Activated T-cell treated with anti-CD3 and anti-CD28 coated beads, Interleukin-2, amount 50 U/mL, for 1 hour (primary cell): ENCODE measurements at places on chromosomes 3 and 15.

- no peak for DNase-seq
These were observed 65.8 kb downstream of the PDE8A start for GRCh38 chr15:85047271-85047948.

DNA sequence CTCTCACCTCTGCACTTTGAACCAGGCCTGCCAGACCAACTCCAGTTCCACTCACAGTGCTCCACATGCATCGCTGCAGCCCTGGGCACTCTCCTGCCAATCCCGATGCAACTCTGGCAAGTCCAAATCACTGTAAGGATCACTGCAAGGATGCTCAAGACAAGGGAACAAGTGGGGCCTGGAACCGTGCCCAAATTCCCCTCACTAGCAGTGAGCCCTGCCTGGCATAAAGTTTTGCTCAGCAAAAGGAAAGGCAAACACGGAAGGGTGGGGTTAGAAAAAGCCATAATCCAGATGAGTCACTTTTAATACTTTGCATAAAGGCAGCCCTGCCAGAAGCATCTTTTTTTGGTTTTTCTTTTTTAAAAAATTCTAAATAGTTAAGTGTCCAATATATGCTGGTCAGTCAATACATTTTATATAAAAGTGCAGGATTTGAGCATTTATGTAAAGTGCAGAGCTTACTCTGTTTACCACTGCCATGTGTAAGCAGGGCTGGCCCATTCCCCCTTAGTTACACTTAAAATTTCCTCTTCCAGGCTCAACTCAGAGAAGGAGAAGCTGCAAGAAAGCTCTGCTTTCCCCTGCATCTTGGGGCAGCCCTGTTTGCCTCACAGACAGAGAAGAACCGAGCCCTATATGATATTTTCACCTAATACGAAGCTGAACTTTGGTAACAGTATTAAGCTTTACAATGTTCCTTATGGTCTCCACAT, 102.2 kb downstream of the CD47 start:
- no peak for DNase-seq

GRCh38 chr15:56469483-56469882, 4.5 kb upstream of the MNS1 start:
- DNase-seq, result no peak

DNA sequence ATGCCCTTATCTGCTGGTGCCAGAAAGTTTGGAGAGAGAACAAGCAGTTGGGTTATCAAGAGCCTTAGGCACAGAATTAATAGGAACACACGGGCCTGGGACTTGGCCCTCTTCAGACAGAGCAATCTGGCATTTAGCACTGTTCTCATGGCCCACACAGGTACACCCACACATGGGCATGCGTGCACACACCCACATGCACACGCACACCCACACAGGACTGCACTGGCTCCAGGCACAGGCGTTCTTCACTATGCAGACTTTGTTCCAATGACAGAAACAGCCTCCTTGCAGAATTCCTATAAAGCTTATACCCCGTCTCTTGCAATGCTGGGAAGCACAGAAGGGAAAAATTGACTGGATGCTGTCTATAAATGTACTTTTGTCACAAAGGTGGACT, 36.3 kb downstream of the TMEM44 start:
- no peak for DNase-seq

GRCh38 chr15:78977091-78977571, 32.3 kb upstream of the CTSH start:
- no peak for DNase-seq

DNA sequence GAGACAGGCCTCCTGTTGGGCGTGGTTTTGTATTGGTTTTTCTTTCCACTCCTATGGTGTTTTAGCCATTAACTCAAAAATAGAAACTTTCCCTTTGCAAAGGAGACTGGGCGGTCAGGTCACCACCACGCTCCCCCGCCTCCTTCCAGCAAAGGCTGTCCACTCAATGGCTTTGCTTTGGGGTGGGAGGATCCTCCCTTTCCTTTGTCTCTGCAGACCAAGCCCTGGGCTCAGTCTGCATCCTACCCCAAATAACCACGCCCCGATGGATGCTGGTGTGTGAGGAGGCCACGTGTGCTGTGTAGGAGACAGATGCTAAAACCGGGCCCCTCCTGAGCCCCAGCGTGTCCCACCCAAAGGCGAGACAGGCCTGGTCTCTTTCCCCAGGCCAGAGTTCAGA, 68.5 kb downstream of the GRIP2 start:
- no peak for DNase-seq

GRCh38 chr15:57562196-57562769, 29.4 kb upstream of the MYZAP start:
- DNase-seq, result no peak

DNA sequence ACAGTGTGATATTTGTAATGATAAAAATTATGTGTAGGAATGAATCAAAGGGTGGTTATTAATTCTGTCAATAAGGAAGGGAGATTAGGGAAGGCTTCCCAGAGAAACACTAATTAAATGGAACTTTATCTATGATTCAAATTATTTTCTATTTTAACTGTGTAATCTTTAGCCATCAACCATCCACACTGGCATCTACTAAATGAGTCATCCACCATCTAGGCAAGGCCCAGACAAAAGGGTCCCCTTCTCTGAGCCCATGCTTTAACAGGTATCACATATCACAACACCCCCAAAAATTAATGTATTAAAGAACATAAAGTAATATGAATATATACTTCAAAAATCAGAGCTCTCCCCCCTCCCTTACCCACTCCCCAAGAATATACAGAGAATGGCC, 19.9 kb upstream of the TPM1 start:
- DNase-seq, result no peak

GRCh38 chr3:124834723-124835718, 52.1 kb downstream of the ITGB5 start:
- DNase-seq, result peak; percentile 50

GRCh38 chr3:152104847-152105415, 163.8 kb upstream of the MBNL1 start:
- DNase-seq, result no peak

DNA sequence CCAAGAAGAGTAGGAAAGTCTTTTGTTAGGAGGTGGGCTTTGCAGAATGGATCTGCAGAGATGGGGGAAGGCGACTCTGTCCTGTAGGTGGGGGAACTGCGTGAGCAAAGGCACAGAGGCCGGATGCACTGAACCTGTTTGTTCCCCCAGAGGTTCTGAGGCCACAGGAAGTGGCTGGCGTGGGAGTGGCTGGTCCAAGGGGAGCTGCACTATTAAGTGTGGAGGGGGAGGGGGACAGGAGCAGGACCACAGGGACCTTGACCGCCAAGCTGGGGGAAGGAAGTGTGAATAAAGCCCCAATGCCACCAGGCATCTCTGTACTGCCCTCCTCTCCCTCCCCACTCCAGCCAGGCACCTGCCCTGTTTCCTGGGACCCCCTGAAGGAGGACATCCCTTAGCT, 51.8 kb downstream of the CYP11A1 start:
- no peak for DNase-seq

DNA sequence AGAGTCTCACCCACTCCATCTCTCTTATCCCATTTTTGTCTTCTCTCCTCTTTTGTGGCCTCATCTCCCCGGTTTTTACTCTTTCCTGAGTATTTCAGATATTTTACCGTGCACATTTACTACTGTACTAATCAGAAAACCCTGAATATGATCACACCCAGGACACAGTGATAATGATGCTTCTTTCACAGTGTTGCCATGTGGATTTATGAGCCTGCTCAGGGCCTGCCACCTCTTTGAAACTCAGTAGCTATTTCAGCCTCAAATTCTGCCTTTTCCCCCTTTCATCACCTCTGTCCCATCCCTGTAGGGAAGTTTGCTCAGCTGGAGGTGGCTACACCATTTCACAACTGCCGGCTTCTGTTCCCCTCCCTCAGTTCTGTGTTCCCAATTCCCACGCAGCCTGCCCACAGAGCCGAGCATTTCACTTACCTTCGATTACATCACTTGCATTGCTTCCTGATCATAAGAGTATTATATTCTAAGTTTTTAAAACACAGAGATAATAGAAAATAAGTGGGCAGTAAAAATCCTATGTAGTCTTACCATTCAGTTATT, 33.2 kb downstream of the ARNT2 start:
- DNase-seq, result no peak

DNA sequence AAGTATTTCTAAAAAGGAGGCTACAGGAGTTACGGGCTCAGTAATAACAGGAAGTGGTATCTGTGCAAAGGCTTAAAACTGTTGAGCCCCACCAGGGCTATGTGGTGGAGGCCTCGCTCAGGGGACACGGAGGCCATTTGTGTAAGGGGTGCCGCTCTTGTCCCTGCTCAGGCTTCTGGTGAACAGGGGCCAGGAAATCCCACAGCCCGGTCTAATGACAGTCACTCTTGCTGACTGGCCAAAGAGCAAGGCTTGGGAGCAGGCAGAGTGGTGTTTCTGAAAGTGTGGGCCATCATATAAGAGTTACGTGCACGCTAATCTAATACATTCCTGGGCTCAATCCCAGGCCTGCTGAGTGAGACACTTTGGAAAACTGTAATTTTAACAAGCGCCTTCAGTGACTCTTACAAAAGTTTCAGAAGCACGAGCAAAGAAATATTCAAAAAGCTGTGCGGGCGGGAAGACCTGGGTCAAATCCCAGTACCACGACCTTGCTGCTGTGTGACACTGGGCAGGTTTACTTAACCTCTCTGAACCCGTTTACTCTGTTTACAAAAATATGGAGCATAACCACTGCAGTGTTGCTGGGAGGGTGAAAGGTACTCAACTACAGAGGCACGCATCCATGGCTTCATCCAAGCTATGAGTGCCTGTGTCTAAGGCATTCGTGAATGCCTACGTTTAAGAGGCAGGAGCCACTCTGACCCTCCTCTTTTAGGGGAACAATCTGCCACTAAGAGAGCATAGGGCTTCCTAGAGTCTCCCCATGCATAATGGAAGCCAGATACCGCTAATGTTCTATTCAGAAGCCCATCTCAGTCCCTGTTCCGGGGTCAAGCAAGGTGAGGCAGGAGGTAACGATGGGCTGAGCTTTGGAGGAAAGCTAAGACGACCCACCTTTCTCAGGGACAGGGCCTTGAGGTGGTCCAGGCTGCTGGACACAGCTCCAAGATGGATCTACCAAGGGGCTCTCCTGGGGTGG, 2.0 kb downstream of the ATP10A start:
- peak; percentile 50 for DNase-seq

GRCh38 chr3:79418855-79419621, 348.8 kb downstream of the ROBO1 start:
- DNase-seq, result no peak

- DNase-seq, result no peak
These were observed 236.5 kb downstream of the LRTM1 start for GRCh38 chr3:54691289-54691771.

- no peak for DNase-seq
These were observed 1.6 kb downstream of the FBXL22 start for GRCh38 chr15:63598473-63599400.

DNA sequence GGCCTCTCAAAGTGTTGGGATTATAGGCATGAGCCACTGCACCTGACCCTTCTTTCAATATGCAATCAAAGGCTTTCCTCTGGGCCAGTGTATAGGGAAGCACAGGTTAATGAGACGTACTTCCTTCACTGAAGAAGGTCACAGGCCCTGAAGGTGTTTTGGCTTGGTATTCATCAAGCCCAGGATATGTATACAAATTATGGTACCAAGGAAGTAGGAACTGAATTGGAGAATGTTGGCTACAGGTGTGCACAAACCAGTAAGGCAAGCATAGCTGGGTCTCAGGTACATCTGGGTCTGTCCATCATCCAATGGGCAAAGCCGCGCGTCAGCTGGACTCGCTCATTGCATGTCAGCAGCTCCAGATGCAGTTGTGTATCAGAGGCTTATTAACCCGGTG, 237.9 kb downstream of the ADAMTS17 start:
- DNase-seq, result no peak

DNA sequence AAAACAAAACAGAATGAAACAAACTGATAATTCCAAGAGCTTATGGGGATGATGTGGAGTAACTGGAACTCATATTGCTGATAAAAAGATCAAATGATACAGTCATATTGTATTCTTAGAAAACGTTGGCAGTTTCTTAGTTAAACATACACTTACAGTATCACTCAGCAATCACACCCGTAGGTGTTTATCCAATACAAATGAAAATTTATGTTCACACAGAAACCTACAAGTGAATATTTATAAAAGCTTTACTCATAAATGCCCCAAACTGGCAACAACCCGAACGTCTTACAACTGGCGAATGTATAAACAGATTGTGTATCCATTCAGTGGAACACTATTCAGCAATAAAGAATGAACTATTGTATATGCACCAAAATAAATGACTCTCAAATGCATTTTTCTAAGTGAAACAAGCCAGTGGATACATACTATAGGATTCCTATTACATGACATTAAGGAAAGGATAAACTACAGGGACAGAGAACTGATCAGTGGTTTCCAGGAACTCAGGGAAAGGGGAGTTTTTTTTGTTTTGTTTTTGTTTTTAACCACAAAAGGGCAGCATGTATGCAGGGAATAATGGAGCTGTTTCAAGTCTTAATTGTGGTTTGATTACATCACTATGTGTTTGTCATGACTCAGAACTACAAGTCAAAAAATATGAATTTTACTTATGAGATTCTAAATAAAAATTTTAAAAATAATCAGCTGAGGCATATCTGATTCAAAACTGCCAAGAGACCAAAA, 71.8 kb upstream of the NDUFB4 start:
- no peak for DNase-seq

- no peak for DNase-seq
These were observed 2.3 kb upstream of the DNAH1 start for GRCh38 chr3:52313774-52314188.

DNA sequence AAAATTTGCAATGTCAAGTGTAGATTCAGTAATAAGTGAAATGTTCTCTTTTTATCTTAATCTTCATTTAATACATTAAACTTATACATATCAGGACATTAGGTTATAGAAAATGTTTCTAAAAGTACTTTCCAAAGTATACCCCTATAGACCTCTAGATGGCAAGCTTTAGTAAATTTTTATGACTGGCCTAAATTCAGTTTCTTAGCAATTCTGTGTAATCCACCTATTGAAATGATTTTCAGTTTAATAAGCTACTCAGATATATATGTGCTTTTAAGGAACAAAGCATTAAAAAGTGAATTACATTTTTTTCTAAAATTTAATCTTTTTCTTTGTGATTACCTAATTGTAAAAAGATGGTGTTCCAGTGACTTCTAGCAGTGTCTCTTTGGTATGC, 342.2 kb downstream of the GBE1 start:
- no peak for DNase-seq

- DNase-seq, result no peak
These were observed 55.9 kb downstream of the ALCAM start for GRCh38 chr3:105422645-105423044.

DNA sequence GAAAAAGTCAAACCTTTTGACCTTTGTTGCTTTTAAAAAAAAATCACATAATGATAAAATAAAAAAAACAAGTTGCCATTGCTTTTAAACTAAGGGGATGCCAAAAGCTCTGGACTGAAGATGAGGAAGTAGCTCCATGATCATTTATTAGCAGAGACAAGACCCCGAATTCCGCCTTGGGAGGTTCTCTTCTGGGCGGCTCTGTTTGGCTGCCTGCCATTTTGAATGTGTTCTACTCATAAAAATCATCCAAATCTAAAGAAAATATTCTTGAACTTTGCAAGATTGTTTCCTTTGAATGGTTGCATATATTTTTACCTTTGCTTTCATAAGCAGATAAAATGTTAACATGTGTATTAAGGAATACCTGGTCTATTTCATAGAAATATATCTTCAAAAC, 63.8 kb downstream of the NCEH1 start:
- DNase-seq, result no peak

GRCh38 chr15:99402014-99402729, 150.9 kb downstream of the LRRC28 start:
- no peak for DNase-seq
